ENCODE measurements at places on chromosomes 11 and 22.

GRCh38 chr22:26489447-26490036 lies 5.9 kb downstream of the SRRD start:
- no peak for DNase-seq

GRCh38 chr11:102911758-102912481 lies 37.1 kb upstream of the MMP12 start:
- no peak for DNase-seq

GRCh38 chr11:112555491-112556364 lies 295.1 kb upstream of the PLET1 start:
- DNase-seq = peak; percentile 19

- DNase-seq = no peak
These were observed 70.6 kb upstream of the MPEG1 start for GRCh38 chr11:59283311-59283710.

DNA sequence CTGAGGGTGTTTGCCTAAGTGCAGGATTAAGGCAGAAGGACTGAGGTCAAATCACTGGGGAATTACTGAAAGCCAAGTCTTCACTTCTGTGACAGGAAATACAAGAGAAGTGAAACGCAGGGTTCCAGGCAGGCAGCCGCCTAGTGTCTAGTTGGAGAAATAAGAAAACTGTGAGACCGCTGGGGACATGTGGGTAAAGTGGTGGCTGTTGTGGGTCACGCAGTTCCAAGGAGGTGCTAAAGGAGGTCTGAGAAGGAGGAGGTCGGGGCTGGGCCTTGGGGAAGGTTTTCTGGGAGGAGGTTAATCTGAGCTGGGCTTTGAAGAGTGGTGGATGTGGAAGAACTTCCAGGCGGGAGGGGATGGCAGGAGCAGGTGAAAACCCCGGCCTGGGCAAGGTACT lies 11.2 kb downstream of the MCM5 start:
- no peak for DNase-seq

DNA sequence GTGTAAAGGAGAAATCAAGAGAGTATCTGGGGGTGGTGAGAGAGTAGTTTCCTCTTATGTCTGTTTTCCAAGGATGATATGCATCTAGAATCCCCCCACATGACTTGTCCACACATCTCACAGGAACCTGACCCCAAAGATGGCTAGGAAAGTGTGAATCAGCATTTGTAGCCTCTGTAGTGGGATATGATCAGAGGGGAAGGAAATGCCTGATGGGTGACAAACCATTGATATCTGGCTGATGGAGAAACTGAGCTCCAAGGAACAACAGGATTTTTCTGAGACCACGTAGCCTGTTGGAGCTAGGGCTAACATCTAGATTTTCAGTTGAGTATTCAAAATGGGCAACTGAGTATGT lies 369.4 kb downstream of the DDX10 start:
- DNase-seq = no peak

- no peak for DNase-seq
These were observed 87.0 kb upstream of the CLNS1A start for GRCh38 chr11:77724636-77725035.

- no peak for DNase-seq
These were observed 1.5 kb upstream of the PHRF1 start for GRCh38 chr11:574632-575312.

GRCh38 chr22:30636226-30637077 lies 871 bp downstream of the SLC35E4 start:
- DNase-seq = no peak

DNA sequence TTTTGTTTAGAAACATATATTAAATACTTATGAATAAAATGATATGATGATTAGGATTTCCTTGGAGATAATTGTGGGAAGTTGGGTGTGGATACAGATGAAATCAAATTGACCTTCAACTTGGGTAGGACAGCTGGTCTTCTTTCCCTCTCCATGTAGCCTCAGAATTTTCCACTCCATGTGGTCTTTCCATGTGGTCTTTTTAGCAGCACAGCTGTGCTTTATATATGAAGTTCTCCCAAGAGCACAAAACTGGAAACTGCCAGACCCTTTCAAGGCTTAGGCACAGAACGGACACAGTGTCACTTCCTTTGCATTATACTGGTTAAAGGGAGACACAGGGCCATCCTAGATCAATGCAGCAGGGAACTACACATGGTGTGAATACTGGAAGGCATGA lies 28.6 kb downstream of the FAM76B start:
- DNase-seq = no peak

GRCh38 chr11:126473269-126473668 lies 117.8 kb downstream of the ST3GAL4 start:
- no peak for DNase-seq

DNA sequence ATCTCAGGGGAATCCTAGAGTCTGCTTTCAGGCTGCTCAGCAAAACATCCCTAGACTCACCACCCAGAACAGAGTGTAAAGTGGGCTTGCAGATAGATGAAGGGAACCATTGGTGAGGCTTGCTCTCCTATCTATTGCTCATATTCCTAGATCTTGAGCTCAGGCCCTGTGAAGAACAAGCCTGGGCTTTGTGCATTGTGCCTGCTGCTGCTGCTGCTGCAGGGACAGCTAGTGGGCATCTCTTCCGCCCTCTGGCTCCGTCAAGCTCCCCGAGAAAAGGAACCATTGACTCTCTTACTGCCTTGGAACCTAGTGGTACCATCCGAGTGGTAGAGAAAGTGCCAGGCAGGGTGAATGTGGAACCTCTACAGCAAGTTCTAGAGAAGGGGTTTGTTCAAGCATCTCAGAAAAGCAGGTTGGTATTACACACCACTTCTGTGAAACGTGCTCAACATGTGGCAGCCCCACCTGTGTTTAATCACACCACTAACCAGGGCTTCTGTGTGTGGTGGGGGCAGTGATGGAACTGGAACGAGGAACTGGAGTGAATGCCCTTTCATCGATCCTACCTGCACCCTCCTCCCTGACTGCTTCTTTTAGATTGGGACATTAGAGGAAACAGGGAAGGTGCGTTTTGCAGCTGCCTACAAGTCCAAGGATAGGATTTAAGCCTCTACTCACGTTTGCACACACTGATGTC lies 4.4 kb downstream of the BACE1-AS start:
- DNase-seq = no peak

DNA sequence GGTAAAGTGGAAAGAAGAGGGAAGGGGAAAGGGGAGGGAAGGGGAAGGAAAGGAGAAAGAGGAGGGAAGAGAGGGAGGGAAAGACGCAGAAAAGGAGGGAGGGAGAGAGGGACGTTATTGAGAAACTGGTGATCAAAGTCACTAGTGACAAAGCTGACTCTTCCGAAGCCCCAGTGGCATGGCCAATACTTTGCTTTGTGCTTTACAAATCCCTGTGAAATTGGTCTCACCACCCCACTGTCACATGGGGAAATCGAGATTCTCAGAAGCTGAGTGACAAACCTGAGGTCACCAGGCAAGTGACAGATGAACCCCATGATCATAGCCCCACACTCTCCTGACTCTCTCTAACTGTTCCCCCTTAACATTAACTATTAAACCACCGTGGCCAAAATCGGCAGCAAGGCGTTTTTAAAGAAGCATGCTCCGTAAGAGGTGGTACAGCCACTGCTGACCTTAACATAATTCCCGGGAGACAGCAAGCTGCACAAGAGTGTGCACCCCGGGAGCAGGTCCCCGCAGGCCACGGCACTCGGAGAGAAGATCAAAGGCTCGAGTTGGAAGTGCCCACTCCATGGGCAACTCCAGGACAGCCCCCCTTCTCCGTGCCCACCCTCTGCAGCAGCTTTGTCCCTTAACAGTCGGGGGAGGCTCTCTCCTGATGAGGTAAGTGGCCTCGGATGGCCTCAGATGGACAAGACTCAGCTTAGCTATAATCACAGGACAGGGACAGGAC lies 34.8 kb downstream of the CELSR1 start:
- no peak for DNase-seq

Measured in stimulated activated CD8-positive, alpha-beta memory T cell treated with anti-CD3 and anti-CD28 coated beads, Interleukin-4, amount 100 ng/mL, for 1 hour (primary cell).